ENCODE measurements at places on chromosomes 11 and 22. TPM values are rescaled to one million over a fixed set of nuclear protein-coding genes. Genes with fewer than 3 reads are reported as not detected.

DNA sequence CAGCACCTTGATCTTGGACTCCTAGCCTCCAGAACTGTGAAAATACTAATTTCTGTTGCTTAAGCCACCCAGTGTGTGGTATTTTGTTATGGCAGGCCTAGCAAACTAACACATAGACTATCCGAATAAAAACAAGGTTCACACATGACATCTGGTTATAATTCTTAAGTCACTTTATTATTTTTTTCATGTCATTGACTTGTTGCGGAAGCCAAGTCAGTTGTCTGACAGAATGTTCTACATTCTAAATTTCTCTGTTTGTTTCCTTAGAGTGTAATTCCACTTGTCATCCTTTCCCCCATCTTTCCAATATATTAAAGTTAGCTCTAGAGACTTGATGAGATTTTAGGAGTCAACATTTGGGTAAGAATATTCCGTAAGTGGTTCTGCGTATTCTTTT is 40.6 kb downstream of the RAB30 start:
- no peak for DNase-seq

GRCh38 chr11:2797741-2798361 is 87.7 kb downstream of the CDKN1C start:
- DNase-seq: peak; percentile 5

DNA sequence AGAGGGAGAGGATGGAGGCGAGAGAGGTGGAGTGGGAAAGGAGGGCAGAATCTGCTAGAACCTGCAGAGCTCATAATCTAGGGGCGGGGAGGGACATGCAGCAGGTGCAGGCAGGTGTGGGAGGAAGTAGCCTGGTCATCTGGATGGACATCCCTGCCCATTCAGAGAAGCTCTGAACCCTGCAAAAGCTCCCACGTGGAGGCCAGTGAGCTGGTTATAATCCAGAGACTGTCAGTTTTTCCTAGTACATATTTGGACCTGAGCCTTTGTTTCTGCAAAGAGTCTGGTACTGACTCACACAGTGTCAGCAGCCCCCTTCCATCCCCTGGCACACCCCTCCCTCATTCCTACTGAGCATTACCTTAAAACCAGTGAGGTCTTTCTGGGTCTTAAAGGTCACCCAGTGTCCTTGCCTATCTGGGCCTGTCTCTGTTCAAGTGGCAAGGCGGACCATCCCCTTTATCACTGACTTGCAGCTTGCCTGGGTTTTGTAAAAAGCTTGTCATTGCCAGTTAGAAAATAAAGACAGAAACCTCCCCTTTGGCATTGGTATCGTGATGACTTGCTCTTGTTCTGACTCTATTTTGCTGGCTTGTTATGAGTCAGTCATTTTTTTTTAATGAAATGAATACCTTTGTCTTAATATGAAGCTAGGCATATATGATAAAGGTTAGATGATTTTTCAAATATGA is 26.1 kb downstream of the PTPRJ start:
- DNase-seq: no peak

DNA sequence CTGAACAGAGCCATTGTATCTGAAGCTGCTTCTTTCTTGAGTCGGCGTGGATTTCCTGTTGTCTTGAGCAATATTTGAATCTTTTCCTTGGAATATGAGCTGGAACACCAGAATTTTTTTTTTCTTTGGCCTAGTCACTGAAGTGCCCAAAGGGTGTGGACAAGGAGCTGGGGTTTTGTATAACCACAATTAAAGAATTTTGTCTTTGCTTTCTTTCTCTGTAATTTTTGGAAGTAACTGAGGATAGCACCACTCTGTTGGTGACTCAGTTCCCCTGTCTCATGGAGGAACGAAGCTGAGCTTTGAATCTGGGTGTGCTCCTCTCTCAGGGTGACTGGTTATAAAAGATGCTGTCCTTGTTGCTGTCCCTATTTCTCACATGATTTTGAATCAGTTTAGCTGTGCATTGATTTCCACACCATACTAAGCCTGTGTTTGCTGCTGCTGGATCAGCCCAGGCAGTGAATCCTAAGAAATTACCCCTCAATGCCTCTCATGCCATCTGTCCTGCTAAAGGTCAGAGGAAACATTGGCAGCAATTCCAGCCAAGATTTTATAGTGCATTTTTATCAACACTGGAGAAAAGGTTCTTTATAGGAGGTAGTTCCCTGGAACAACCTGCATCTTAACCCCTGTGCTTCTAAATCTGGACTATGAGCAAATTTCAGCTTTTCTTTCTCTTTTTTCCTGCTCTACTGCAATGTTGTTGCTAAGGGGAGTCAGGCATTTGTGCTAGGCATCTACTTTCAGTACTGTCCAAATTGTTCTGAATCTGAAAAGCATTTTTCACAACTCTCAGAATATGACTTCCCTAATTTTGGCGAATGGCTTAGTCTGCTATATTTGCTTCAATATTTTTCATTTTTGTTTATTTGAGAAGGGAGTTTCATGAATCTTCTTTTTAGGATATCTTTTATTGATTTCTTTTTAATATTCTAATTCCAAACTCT is 540.8 kb downstream of the SOX6 start:
- no peak for DNase-seq

- no peak for DNase-seq
These were observed 304.2 kb upstream of the ZC3H12C start for GRCh38 chr11:109788948-109789490.

DNA sequence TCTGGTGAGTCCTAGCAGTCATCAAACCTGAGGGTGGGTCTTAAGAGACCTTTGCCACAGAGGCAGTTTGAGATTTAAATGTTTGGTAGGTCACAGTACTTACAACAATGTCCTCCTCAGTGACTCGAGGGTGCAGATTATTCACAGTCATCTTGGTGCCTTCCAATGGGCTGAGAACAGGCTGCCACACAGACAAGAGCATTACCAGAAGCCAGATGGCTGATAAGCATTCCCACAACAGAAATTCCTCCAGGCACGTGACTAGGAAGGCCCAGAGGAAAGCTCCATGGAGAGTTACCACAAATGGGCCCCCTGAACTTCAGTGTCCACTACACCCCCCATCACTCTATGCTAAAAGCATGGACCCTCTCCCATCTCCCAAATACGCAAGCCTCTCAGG is 19.2 kb downstream of the POLDIP3 start:
- no peak for DNase-seq

DNA sequence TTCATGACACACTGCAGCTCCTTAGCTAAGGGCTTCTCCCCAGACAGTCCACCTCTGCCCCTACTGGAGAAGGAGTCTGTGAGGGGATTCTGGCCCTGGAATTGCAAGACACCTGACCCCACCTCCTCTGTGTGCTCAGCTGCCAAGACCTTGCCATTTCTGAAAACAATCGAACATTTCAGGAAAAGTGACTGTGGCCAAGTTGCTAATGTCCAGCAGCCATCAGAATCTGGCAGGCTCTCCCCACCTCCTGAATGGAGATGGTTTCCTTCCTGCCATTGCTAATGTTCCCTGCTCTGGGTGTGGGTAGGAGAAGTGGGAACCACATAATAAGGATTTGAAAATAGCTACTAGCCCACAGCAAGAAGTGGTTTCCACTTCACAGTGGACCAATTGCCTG is 127.2 kb upstream of the ALX4 start:
- DNase-seq: no peak

DNA sequence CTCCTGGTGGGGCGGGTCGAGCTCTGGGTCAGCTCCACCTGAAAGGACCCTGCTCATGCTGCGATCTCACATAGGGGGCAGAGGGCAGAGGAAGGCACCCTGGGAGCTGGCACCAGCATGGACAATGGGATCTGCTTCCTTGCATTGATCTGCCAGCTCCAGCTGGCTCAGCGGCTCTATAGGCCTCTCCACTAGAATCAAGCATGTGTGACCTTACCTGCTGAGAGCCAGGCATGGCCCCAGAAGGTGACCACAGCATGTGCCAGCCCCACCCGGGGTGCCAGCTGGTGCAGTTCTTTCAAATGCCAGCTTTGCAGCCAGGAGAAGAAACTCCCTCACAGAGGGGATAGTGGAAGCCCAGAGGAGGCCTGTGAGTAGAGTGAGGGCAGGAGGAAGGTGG is 22.0 kb upstream of the KLHL35 start:
- DNase-seq: no peak

GRCh38 chr11:78635814-78636506 is 61.3 kb upstream of the NARS2 start:
- DNase-seq: no peak

DNA sequence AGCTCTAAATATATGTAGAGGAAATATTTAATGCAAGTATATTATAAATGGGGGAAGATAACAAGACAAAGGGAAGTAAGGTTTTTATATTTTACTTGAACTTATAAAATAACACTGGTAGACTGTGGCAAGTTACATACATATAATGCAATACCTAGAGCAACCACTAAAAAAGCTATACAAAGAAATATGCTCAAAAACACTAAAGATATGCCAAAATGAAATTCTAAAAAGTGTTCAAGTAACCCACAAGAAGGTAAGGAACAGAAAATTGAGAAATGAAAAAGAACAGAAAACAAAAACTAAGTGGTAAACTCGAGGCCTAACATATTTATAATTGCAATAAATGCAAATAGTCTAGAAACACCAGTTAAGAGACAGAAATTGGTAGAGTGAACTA is 32.5 kb downstream of the BTG4 start:
- no peak for DNase-seq

DNA sequence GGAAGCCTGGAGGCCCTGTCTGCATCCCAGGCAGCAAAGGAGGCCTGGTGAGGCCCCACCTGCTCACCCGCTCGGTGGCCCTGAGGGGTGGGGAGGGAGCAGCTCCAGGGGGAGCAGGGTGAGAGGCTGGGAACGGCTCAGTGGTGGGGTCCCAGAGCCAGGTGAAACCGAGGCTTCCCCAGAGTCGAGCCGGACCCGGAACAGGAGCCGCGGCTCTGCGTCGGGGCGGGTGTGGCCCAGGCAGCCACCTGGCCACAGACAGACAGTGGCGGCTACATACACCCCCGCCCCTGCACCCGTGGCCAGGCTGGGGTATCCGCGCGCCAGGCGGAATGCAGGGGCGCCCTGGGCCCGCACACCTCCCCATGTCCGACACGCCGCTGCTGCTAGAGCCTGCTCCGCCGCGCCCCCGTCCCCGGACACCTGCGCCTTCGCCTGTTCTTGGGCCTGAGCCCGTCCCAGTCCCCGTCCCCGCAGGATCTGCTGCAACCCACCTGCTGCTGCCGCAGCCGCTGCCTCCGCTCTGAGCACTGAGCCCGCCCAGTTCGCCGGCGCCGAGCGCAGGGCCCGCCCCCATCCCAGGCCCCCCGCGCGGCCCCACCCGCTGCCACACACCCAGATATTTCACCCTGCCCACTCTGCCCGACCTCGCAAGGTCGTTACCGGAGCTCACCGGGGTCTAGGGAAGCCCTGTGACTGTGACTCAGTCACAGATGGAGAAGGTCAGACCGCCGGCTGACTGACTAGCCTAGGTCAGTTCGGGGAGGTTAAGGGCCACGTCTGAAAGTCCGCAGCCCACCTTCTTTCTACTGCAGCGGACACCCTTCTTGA is at the start of gene SLC7A4:
Gene SLC7A4 (minus strand): TSS at position 525 of the 831 bp plus-strand sequence. CDS start 749 bp downstream, outside the sequence.
- no peak for DNase-seq

DNA sequence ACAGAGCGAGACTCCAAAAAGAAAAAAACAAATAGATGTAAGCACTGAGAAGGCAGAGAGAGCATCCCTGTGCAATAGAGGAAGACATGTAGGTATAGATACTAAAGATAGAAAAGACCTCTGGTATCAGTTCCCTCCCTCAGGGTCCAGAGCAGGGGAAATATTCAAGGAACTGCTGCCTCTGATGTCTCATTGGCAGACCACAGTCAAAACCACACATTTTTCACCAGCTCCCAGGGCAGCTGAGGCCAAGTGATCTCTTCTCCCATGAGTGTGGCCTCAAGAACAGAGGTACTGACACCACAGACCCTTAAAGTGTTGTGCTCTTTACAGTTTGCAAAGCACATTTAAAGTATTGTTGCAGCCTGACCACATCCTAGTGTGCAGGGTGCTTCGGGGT is 288.5 kb downstream of the NTM start:
- no peak for DNase-seq

GRCh38 chr11:126024123-126024522 is 38.5 kb downstream of the CDON start:
- no peak for DNase-seq

- DNase-seq: no peak
These were observed 170.0 kb upstream of the PDGFD start for GRCh38 chr11:104333977-104334376.

DNA sequence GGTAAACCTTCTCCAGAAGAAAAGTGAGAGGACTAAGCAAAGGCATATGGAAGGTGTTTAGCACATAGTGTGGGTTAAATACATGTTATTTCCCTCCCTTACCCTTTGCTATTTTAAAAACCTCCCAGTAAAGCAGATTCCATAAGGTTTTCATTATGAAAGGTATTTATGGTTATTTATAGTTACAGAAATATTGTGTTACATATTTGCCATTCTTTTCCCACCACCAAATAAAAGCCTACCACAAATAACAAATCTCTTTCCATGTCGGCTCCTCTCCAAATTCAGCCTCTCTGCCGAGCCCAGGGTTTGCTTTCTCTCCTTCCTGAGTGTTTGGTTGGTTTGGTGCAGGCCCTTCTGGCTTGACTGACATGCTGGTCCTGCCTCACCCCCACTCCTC is 64.4 kb downstream of the INSC start:
- no peak for DNase-seq

DNA sequence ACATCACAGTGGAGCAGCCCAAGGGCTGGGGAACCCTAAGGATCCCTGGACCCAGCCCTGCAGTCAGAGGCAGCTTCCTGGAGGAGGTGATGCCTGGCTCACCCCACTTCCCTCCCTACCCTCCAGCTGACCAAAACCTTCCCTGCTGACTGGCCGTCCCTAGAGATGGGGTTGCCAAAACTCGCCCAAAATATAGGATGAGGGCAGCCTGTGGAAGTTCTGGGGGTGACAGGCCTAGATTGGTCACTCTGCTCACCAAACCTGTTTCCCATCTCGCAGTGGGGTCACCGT is 35.0 kb upstream of the PPARA start:
- DNase-seq: no peak

GRCh38 chr11:64430645-64431044 is 71.7 kb downstream of the RPS6KA4 start:
- no peak for DNase-seq

DNA sequence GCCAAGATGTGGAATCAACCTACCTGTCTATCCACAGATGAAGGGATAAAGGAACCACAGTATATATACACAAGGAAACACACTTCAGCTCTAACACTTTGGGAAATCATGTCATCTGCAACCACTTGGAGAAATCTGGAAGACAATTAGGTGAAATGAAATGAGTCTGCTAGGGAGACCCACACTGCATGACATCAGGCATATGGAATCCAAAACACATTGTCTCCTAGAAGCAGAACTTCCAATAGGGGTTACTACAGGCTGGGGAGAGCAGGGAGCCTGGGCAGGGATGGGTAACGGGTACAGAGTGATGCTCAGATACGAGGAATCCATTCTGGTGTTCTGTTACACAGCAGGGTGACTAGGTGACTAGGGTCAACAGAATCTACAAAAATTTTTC is 18.3 kb downstream of the RGL4 start:
- no peak for DNase-seq

Gene MUC5AC
- total RNA-seq: 0.02 TPM

Gene ACRV1
- total RNA-seq: 0.55 TPM

Gene OR5B17
- not detected for total RNA-seq

Gene E2F8
- total RNA-seq: 9.4 TPM

Gene OR51E1
- total RNA-seq: 0.14 TPM

Gene CNTF
- total RNA-seq: 3.9 TPM

Gene ARHGEF17
- total RNA-seq: 71.4 TPM

Gene RNF141
- total RNA-seq: 32.0 TPM

Gene GDPD4
- not detected for total RNA-seq

Gene NADSYN1
- total RNA-seq: 72.0 TPM
